ENCODE measurements at places on chromosomes 2 and 18. TPM values are rescaled to one million over a fixed set of nuclear protein-coding genes. Genes with fewer than 3 reads are reported as not detected.

DNA sequence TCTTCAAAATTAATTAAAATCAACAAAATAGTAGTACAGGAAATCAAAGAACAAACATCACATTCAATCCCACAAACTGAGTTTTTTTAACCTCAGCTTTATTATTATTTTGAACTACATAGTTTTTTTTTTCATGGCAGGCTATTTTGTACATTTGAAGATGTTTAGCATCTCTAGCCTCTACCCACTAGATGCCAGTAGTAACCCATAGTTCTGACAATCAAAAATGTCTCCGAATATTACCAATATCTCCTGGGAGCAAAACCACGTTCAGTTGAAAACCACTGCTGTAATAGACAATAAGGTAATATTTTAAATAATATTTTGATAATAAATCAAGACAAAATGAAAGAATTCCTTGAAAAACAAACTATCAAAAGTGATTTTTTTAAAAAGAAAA is 702.6 kb upstream of the LRRTM1 start:
- no peaks in the 10 kb centered on the region for H3K36me3 ChIP-seq
- no peak overlapping the region for H3K27ac ChIP-seq
- no peak for DNase-seq
- no peaks in the 10 kb centered on the region for H3K27me3 ChIP-seq
- no peak overlapping the region for H3K4me3 ChIP-seq

The SESTD1 gene
- 37.0 TPM for total RNA-seq

The SP140 gene
- total RNA-seq: 0.49 TPM

DNA sequence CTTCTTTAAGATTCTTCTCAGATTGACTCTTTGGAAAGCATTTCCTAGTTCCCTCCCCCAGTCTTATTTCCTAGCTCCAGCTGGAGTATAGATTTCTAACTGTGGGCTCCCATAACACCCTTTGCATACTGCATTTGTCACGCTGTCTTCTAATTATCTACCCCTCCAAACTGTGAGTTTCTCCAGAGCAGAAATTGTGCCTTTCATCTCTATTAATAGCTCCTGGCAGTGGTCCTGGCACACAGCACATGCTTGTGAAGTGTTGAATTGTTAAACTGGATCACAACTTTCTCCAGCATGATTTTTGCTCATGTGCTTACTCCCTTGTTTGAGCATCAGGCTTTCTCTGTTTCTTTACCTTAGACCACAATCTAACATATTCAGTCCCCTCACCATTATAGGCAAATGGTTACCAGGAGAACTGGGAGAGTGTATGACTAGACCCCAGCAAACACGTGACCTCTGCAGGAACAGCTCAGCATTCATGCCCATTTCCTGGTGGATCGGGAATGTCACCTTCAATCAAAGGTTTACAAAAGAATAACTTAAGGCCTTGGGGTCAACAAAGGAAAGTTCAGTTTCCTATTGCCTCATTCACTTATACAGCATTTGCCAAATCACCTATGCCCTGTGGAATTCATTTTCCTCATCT is 175.7 kb upstream of the TANK start:
- H3K4me1 ChIP-seq: no peaks in the 10 kb centered on the region
- H3K4me3 ChIP-seq: no peak overlapping the region
- no peak for DNase-seq
- H3K27ac ChIP-seq: no peak overlapping the region
- H3K27me3 ChIP-seq: no peaks in the 10 kb centered on the region

The CRYGC gene
- not detected for total RNA-seq

The DYSF gene
- 5.5 TPM for total RNA-seq

DNA sequence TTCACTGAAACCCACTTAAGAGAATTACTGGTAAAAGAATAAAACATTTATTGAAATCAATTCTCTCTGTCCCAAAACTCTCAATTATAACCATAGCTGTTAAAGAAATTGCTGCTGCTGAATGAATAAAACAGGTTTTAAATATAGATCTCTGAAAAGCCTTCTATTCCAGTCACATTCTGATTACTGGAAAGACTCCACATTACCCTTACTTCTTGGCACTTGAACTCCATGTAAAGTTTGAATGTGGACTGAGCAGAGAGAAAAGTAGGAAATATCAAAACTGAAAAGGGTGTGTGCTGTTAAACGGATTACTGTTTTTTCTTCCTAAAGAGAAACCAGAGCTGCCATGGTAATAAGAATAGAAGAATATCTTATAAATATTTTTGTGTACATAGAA is 655.3 kb upstream of the SETBP1 start:
- H3K27me3 ChIP-seq: no peaks in the 10 kb centered on the region
- H3K36me3 ChIP-seq: no peaks in the 10 kb centered on the region
- no peak overlapping the region for H3K27ac ChIP-seq
- DNase-seq: no peak
- H3K4me3 ChIP-seq: no peak overlapping the region
- H3K4me1 ChIP-seq: no peaks in the 10 kb centered on the region

The DLGAP1 gene
- total RNA-seq: 0.12 TPM

The BUB1 gene
- 0.17 TPM for total RNA-seq

The TMEM237 gene
- 5.8 TPM for total RNA-seq

DNA sequence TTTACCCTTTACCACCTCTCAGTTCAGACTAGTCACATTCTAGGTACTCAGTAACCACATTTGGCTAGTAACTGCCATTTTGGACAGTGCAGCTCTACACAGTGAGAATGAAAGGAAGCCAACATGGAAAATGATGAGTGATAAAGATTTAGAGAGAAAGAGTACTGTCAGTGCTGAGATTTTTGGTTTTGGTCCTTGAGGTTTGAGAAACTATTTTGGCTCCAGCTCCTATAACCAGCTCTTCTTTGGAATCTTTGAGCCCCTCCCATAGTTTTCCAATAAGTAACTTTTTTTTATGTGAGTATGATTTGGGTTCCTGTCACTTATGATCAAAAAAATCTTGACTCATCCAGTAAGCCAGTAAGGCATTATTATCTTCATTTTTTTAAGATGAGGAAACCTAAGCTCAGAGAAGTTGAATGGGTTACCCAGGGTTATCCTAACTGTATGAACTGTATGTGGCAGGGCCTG is 173.0 kb downstream of the BABAM2 start:
- H3K27ac ChIP-seq: no peak overlapping the region
- no peaks in the 10 kb centered on the region for H3K36me3 ChIP-seq
- no peak for DNase-seq
- no peaks in the 10 kb centered on the region for H3K27me3 ChIP-seq
- no peak overlapping the region for H3K4me3 ChIP-seq

The LYG2 gene
- total RNA-seq: not detected

DNA sequence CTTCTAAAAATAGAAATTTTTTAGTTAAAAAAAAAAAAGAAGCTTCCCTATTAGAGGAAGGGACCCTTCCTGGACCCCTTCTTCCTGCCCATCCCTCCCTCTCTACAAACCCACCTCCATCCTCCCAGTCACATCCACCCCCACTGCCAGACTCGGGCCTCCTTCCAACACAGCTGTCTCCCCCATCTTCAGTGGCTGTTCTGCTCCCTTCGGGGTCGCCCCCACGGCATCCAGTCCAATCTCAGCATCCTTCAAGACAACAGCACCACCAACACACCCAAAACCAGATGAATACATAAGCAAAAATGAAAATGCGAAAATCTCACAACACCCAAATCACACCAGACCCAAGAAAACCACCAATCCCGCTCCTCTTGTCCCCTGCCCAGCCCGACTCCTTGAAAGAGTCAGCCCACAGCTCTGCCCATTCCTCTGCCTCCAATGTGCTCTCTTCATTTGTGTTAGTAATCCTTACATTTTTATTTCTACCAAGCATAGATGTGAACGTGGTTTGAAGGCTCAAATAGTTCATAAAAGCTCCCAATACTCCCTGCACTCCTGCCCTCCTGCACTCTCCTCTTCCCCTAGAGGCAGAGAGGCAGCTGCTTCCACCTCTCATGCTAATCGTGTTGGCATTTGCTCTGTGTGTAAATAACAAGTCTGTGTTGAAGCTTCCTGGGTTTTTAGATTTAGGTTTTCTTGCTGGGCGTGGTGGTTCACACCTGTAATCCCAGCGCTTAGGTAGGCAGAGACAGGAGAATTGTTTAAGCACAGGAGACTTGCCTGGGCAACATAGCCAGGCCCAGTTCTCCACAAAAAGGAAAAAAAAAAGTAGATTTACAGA is 37.0 kb downstream of the MAL start:
- H3K4me1 ChIP-seq: no peaks in the 10 kb centered on the region
- no peak overlapping the region for H3K4me3 ChIP-seq
- no peak overlapping the region for H3K27ac ChIP-seq
- H3K36me3 ChIP-seq: no peaks in the 10 kb centered on the region

The SERPINB4 gene
- total RNA-seq: not detected

- no peaks in the 10 kb centered on the region for H3K27me3 ChIP-seq
- no peak overlapping the region for H3K27ac ChIP-seq
- H3K4me1 ChIP-seq: no peaks in the 10 kb centered on the region
- no peaks in the 10 kb centered on the region for H3K36me3 ChIP-seq
These were observed 89.5 kb downstream of the TMEM185B start for GRCh38 chr2:120133572-120134244.

GRCh38 chr18:49663899-49664890 is 102.3 kb downstream of the LIPG start:
- no peaks in the 10 kb centered on the region for H3K36me3 ChIP-seq
- no peak overlapping the region for H3K4me3 ChIP-seq
- no peaks in the 10 kb centered on the region for H3K4me1 ChIP-seq
- no peak for DNase-seq

The FAM228A gene
- 0.20 TPM for total RNA-seq

DNA sequence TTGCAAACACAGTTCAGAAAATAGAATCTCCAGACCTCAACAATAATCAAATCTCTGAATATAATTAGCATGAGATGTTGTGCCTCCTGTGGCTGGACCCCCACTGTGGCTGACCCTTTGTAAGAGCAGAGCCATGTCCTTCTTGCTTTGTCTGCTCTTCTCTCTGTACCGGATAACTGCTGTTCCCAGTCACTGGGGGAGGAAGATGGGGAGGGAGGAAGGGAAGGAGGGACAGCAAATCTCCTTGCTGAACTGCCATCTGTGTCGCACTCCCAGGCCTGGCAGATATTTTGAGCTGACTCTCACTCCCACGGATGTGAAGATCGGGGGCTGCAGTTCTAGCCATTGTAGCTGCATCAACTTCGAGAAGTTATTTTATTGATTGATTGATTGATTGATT is 319.0 kb upstream of the CXCR4 start:
- no peak for DNase-seq
- no peak overlapping the region for H3K27ac ChIP-seq
- H3K36me3 ChIP-seq: no peaks in the 10 kb centered on the region
- H3K4me1 ChIP-seq: no peaks in the 10 kb centered on the region
- no peaks in the 10 kb centered on the region for H3K27me3 ChIP-seq
- no peak overlapping the region for H3K4me3 ChIP-seq

DNA sequence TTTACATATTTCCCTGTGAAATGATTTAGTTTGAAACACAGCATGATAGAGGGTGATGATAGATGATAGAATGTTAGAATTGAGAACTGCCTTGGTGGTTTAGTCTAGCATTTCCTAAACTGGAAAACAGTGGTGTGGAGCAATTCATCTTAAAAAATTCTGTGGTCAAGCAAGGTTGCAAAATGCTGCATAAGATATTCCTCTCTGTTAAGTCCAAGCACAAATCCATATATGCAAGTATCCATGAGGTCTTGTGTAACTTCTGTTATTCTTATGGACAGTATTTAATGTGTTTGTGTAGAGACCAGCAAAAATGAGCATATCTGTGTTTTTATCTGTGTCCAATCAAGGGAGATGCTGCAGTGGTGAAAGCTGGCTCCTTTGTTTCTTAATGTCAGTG is 30.0 kb downstream of the CPS1 start:
- no peaks in the 10 kb centered on the region for H3K27me3 ChIP-seq
- no peaks in the 10 kb centered on the region for H3K36me3 ChIP-seq
- H3K4me1 ChIP-seq: no peaks in the 10 kb centered on the region
- no peak overlapping the region for H3K27ac ChIP-seq

DNA sequence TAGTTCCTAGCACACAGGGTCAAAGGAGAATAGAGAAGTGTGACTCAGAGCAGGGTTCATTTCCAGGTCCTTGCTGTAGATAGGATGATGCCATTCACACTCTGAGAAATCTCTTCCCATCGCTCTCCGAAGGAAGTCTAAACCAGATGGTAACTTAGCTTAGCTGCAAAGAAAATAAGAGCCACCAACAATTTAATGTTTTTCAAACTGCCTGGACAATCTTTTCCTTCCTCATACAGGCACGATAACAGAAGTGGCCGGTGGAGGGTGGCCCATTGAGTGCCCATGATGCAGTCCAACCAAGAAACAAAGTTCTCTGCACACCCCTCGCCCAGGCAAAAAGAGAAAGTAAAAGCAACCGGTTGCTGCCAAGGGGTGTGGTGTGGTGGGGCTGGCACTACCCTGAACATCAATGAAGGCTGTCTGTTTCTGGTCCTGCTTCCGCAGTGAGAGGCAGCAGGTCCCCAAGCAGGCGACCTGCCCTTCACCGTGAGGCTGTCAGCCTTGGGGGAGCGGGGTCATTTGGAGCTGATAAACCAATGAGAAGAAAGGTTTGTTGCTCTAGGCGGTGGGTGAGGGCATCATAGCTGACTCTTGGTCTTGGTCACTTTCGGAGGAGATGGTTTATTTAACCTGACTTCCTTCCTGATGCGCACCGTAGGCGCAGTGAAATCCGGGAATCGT is 105.6 kb upstream of the CD302 start:
- DNase-seq: peak; percentile 28
- no peaks in the 10 kb centered on the region for H3K4me1 ChIP-seq
- no peaks in the 10 kb centered on the region for H3K27me3 ChIP-seq
- peak overlapping the region; percentile 56 for H3K4me3 ChIP-seq

The KCNG3 gene
- total RNA-seq: 0.83 TPM

- H3K27ac ChIP-seq: no peak overlapping the region
- H3K4me3 ChIP-seq: no peak overlapping the region
- H3K4me1 ChIP-seq: no peaks in the 10 kb centered on the region
- H3K36me3 ChIP-seq: no peaks in the 10 kb centered on the region
These were observed 19.0 kb downstream of the CLUL1 start for GRCh38 chr18:615773-616172.

- peaks cover 3% of the 10 kb centered on the region for H3K4me1 ChIP-seq
- H3K27ac ChIP-seq: no peak overlapping the region
These were observed 97.3 kb downstream of the FMNL2 start for GRCh38 chr2:152432206-152432653.

The SERPINB10 gene
- not detected for total RNA-seq

The MARS2 gene
- total RNA-seq: 4.5 TPM
